NAMALWA (cell line): ENCODE measurements at places on chromosomes 12 and 14.

GRCh38 chr12:32155041-32155440, 48.4 kb downstream of the BICD1 start:
- DNase-seq: no peak

DNA sequence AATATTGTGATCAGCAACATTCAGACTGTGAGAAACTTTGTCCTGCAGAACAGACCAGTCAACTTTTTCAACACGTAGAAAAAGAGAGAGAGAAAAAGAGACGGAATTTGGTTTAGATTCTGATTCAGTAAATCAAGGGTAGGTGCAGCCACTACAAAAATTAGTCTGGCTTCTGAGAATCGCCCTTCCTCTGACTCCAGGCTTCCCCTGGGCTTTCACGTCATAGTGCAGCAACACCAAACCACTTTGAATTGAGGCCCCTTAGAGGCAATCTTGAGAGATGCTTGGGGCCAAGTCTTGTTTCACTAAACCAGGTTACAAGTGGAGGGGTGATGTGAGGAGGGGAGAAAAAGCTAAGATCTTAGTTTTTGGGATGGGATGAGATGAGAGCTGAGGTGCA, 37.5 kb upstream of the PTGR2 start:
- DNase-seq: no peak

DNA sequence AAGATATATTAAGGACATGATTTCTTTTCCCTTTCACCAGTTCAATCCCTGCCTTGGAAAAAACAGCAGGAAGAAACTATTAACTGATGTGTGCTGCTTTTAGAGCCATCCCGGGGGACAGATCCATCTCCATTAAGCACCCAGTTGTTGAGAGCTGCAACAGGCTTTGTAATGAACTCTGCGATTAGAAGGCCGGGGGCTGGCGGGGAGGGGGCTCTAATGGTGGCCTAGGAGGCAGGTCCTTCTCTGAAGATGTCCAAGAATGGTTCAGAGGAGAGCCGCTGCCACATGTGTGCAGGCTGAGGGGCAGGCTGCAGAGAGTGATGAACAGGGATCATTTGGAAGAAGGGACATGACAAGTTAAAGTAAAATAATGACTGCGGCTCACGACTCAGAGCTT, 67.8 kb downstream of the GALNT8 start:
- no peak for DNase-seq

DNA sequence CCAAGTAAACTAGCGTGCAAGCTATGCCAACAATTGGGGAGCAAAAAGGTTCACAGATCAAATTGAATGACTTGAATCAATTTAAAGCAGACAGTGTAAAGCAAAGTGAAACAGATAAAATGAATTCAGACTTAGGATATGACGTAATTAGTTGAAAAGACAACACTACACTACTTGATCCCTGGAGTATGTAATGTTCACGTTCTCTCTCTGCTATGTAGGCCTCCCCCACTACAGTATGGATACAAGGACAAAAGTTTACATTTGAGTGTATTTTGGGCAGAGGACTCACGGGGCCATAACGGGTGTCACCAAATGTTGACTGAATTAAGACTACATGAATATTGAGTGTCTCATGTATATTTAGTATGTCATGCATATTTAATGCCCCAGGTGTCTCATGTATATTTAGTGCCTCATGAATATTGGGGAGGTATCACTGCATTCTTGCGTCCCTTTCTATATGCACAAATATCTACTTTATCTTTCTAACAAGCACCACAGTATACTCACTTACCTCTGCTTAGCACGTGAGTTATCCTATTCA, 44.5 kb downstream of the RERGL start:
- DNase-seq: no peak

- no peak for DNase-seq
Observed at GRCh38 chr12:8817856-8818255, 4.6 kb upstream of the A2ML1 start.

DNA sequence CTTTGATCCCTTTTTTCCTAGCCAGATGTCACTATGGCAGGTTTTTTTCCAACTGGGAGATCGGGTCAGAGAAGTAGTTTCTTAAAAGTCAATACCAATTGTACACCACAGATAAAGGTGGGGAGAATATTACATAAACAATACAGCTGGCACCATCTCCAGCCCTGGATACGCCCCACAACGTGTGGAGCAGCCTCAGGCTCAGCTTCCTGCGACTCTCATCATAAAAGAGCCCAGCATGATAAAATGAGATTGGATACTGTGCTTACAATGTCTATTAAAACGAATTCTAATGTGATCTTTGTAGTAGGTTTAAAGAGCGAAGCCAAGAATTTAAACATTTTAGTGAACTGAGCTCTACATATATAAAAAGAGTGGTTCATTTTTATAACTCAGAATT, 21.5 kb downstream of the EFCAB11 start:
- no peak for DNase-seq

- no peak for DNase-seq
Observed at GRCh38 chr12:53218551-53219291, 11.7 kb upstream of the ITGB7 start.

GRCh38 chr14:103767336-103767894, 51.8 kb downstream of the ZFYVE21 start:
- DNase-seq: no peak
